AG04449 (cell line): ENCODE measurements at places on chromosomes 13 and 19.

DNA sequence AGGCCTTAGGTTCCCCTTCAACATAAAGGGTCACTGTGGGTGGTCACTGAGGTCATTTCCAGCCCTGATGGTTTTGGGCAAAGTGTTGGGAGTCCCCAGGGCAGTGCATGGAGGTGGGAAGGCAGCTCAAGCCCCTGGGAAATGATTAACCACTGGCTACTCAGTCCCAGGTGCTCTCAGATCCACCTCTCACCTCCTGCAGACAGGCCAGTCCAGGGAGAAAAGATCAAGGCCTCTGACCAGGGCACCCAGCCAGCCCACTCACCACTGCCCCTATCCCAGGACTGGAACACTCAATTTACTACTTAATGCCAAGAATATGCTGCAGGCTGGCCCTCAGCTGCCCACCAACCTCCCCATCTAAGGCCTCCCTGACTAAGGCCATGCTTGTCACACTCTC lies 1307.9 kb downstream of the UQCRFS1 start:
- no peak for DNase-seq

- DNase-seq = no peak
Observed at GRCh38 chr19:55273978-55274707, 5.8 kb downstream of the HSPBP1 start.

- no peak for DNase-seq
Observed at GRCh38 chr13:41651413-41652058, 194.2 kb downstream of the RGCC start.

GRCh38 chr19:42069619-42070351 lies at the start of gene GRIK5:
TSS of gene GRIK5 (minus strand) at chr19:42070206. CDS start at chr19:42065770, 4,436 bp downstream.
- DNase-seq = no peak

GRCh38 chr13:51856998-51857397 lies 4.8 kb upstream of the CCDC70 start:
- no peak for DNase-seq

GRCh38 chr19:6480848-6481415 lies 655 bp downstream of the DENND1C start:
- DNase-seq = no peak

GRCh38 chr13:112592181-112592580 lies 4.2 kb upstream of the TUBGCP3 start:
- DNase-seq = no peak

- DNase-seq = no peak
Observed at GRCh38 chr19:10797541-10798256, 38.3 kb downstream of the TMED1 start.

GRCh38 chr13:45310341-45311131 lies 30.4 kb downstream of the TPT1 start:
- no peak for DNase-seq

DNA sequence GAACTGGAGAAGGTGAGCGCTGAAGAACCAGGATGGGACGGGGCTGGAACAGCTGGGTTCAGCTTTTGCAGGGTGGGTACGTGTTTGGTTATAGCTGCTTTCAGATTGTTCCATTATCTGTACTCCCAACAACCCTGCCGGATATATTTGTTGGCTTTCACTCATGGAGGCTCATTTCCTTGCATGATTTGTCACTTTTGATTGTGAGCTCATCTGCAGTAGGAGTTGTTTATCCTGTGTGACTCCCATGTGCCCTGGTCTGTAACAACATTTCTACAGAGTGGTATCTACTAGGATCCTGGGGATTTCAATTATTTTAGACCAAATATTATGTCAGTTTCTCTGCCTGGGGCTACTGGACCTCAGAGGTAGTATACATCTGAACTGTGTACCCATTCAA lies 5.4 kb downstream of the ARL11 start:
- no peak for DNase-seq
